ENCODE measurements at places on chromosomes 16 and 17.

- DNase-seq: no peak
Measured at GRCh38 chr16:2854700-2855309, 3.2 kb downstream of the PRSS22 start.

- DNase-seq: no peak
Measured at GRCh38 chr16:3520841-3521240, 20.0 kb downstream of the CLUAP1 start.

GRCh38 chr16:88289968-88290401 lies 92.8 kb upstream of the ZNF469 start:
- no peak for DNase-seq

GRCh38 chr16:46822270-46822669 lies 8.7 kb downstream of the C16orf87 start:
- no peak for DNase-seq

DNA sequence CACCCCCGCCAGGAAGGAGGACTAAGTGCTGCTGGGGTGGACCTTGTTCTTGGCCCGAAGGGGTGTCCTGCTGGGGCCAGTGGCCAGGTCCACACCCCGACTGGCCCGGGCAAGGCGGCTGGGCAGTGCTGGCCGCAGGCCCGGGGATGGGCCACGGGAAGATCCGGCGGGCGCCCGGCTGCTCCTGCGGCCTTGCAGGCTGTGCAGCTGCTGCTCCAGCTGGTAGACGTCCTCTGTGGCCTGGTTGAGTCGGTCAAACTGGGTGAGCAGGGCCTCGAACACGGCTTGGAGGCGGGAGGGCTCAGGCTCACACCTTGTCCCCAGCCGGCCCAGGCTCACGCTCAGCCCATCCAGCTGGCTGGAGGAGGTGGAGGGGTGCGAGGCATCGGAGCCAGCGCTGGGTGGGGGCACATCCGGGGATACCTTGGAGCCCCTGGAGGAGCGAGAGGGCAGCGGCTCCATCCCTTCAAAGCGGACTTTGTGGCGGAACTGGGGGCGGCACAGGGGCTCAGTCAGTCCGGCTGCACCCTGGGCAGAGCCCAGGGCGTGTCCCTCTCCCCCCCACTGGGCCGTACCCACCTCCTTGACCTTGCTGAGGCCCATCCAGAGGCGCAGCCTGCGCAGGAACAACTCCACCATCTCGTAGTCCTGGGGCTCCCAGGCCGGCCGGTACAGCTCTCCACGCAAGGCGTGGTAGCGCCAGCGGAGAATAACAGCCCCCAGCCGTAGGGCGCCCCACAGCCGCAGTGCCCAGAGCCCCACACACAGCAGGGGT lies 42.1 kb downstream of the TSC2 start:
- no peak for DNase-seq

- no peak for DNase-seq
Measured at GRCh38 chr17:41513168-41513547, 5.5 kb downstream of the KRT15 start.

DNA sequence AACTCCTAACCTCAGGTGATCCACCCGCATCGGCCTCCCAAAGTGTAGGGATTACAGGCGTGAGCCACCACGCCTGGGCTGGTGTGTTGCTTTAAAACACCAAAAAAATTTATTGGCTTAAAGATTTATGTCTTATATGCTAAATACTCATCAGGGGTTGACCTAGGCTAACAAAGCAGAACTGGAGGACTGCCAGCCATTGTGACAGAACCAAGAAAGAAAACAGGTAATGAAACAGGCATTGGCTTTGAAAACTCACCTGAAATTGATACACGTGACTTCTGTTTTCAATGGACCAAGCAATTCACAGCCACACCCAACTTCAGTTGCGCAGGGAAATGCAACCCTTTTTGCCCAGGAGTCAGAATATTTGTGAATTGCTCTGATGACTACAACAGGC lies 4.9 kb upstream of the PHAF1 start:
- DNase-seq: peak; percentile 96

DNA sequence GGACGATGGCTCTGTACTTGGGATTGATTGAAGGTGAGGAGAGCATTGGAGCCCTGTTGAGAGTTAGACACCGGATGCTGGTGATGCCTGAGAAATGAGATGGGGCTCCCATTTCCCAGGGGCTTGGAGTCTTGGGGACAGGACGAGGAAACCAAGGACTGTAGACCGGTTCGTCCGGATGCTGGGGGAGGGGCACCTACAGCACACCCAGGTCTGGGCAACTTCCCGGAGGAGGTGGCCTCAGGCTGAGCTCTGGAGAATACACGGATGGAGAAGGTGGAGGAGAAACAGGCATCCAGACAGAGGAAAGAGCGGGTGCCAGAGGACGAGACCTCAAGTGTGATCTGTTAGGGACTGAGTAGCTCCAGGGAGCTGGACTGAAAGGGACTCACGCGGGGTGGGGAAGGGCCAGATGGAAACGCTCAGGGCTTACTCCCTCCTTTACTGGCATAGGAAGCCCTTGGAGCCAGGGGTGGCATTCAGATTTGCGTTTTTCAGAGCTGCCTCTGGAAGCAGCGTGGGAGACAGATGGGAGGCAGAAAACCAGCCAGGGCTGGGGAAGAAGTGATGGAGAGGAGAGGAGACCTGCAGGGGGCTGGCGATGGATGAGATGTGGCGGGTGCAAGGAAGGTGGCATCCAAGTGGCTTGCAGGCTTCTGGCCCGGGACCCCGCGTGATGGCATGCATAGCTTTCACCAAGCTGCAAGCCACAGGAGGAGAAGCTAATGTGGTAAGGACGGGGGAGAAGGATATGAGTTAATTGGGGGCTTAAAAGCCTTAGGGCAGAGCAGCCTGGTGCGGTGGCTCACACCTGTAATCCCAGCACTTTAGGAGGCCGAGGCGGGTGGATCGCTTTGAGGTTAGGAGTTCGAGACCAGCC lies 8.3 kb downstream of the C1QTNF1 start:
- no peak for DNase-seq

DNA sequence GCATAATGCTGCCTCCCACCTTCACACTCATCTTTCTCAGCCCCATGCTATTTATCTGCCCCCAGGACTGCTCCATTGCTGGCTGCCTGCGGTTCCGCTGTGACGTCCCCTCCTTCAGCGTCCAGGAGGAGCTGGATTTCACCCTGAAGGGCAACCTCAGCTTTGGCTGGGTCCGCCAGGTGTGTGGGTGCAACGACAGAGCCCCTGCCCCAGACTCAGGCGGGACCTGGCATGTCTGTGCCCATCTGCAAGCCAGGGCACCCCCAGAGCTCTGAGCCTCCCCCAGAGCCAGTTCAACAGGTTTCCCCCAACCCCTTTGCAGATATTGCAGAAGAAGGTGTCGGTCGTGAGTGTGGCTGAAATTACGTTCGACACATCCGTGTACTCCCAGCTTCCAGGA lies 12.9 kb upstream of the ITGAD start:
- DNase-seq: no peak
